ENCODE measurements at places on chromosomes 7 and 10. TPM values are rescaled to one million over a fixed set of nuclear protein-coding genes. Genes with fewer than 3 reads are reported as not detected.

KLF14 gene
- total RNA-seq, result not detected

CLDN12 gene
- 3.2 TPM for total RNA-seq

DEPP1 gene
- 40.5 TPM for total RNA-seq

SLC26A4 gene
- total RNA-seq, result 1.3 TPM

C10orf105 gene
- not detected for total RNA-seq

CSGALNACT2 gene
- 14.9 TPM for total RNA-seq

MEOX2 gene
- total RNA-seq, result 34.8 TPM

A1CF gene
- total RNA-seq, result not detected

IL6 gene
- 11.0 TPM for total RNA-seq

Data from mammary microvascular endothelial cell (primary cell).